ENCODE measurements at places on chromosomes 5 and 9.

- no peak for DNase-seq
Measured at GRCh38 chr9:70962761-70963440, 158.5 kb downstream of the TRPM3 start.

DNA sequence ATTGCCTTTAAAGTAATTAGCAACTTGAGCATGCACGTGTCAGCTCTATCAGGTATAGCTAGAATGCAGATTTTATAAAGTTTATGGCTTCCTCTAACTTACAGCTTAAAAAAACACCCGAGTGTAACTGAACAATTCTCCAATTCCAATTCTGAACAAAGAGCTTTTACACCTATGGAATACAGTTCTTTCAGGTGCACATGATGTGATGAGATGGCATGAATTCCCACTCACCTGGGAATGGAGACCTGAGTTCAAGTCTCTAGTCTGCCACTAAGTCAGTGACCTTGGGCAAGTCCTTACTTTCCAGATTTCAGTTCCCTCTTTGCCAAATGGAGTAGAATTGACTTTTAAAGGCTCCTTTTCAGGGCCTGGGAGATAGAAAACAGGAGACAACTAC, 1.8 kb downstream of the ZFAND5 start:
- DNase-seq: no peak

GRCh38 chr9:25658571-25658970, 19.7 kb downstream of the TUSC1 start:
- no peak for DNase-seq

- DNase-seq: no peak
Measured at GRCh38 chr9:138082918-138083636, 205.5 kb downstream of the CACNA1B start.

DNA sequence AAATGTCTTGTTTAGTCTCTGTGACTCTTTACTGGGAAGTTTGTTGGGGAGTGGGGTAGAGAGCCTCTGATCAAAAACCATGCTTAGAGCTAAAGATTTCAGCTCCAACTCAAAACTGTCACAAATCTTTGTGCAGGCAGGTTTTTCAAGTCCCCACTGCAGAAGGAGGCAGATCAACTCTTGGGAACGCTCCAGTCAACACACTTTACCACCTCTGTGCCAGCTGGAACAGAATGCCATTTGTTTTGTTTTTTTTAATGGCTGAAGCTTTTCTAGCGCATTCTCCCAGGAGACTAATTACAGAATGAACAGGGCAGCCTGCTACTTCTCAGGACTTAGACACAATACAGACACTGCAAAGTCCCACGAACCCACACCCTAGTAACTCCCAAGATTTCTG, 17.9 kb upstream of the LHX6 start:
- DNase-seq: no peak

- no peak for DNase-seq
Measured at GRCh38 chr5:44830951-44831350, 22.2 kb downstream of the MRPS30 start.

DNA sequence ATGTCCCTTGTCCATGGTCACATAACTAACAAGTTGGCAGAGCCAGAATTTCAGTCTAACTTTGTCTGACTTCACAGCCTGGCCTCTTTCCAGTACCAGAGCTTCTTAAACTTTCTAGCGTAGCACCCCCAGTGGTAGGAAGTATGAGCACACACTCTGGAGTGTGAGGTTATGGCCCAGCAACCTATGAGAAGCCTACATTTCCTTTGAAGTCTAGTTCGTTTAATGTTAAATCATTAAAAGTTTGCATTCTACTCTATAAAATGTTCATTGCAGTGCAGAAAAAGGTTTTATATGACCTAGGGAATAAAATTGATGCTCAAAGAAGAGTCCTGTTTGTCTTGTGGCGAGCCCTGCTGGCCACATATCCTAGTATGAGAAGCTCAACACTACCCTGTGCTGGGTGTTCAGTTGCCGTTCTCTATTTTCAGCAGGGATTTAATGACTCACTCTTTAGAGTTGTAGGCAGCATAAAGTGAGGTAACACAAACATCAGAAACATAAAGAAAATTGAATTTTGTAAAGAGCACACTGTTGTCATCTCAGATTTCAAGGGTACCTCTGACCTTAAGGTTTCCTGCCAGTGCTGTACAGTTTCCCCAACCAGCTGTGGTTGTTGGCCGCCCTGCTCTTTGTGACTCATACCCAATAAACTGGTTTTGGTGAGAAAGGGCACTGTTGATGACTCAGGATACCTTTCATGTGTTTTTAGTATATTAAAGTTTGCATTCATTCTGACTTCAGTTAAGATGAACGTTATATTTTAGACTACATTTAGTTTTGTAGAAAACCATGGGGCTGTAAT, 14.3 kb downstream of the MCCC2 start:
- DNase-seq: peak; percentile 73

DNA sequence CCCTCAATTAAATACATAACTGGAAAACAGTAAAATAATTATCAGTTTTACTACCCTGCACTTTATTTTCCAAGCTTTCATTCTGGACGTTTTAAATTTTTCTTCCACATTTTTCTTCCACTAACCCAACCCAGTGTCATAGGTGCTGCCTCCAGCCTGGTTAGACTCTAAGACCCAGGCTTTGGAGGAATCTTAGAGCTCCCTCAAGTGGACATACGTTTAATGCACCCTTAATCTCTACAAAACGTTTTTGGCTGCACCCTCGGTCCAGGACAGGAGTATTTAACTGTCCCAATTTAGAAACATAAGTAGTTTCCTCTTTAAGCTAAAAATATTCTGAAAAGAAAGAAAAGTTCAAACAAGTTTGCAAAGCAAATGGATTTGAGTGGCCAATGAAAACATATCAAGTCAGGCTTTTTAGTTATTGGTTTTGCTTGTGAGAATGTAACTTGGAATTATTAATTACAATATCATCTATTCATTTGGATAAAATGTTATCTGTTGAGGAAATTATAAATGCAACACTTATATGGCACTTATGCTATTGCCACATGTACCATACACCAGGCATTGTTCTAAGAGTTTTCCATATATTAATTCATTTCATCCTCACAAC, 38.9 kb downstream of the CDH6 start:
- no peak for DNase-seq

- DNase-seq: no peak
Measured at GRCh38 chr9:76895186-76895585, 10.7 kb downstream of the PRUNE2 start.

GRCh38 chr9:112809351-112809848, 58.8 kb downstream of the SNX30 start:
- no peak for DNase-seq

- no peak for DNase-seq
Measured at GRCh38 chr9:17472126-17472525, 106.7 kb upstream of the SH3GL2 start.

- no peak for DNase-seq
Measured at GRCh38 chr9:65444943-65445342, 159.9 kb upstream of the FOXD4L5 start.

- no peak for DNase-seq
Measured at GRCh38 chr9:105311306-105311705, 66.9 kb downstream of the SLC44A1 start.

DNA sequence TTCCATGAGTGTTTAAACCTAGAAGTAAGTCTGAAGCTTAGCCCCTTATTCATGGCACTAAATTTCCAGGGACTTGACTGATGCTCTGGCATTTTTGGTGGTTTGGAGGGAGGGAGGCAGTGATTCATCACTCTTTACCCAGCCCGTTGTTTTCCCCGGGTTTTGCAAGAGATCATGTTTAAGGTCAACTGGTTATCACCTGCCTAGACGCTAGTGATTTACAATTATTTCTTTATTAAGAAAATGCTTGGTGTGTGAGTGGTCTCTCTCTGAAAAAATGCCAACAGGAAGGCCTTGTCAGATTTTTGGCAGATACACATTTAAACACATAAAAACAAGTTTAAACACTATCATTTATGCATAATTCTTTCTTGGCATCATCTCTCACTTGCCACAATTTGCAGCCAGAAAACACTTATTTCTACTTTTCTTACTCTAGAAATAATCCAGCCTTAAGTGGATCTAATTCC, 737.9 kb upstream of the ZNF608 start:
- no peak for DNase-seq

DNA sequence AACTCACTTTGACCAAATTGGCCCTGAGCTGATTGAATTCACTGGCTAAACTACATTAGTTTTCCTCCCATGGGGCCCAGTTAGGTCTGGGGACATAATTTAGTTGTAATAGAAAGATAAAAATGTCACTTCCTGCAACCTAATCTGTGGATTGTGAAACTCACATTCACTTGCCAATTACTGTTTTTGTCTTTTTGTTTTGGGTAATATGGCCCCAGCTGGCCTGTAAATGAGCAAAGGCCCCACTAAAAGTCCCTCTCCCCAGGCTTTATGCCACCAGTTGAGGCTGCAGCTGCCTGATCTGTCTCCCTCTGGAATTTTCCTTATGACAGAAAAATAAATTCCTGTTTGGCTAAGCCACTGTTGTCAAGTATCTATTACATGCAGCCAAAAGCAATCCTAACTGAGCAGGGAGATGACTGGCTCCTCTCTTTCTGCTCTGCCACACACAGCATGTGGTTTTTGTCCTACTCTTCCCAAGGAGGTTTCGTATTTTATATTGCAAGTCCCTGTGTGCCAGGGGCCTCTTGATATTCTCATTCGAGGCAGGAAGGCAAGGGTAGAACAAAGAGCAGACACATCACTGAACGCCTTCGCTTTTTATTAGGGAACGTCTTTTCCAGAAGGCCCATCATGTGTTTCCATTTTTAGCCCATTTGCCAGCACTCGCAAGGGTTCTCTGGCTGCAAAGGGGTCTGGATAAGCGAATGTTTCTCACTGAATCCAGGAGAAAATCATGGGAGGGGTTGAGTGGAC, 24.1 kb upstream of the SLC25A48 start:
- no peak for DNase-seq

GRCh38 chr5:113250341-113250953, 184.3 kb downstream of the TSSK1B start:
- DNase-seq: no peak

- no peak for DNase-seq
Measured at GRCh38 chr5:69033690-69034089, 60.1 kb upstream of the SLC30A5 start.

DNA sequence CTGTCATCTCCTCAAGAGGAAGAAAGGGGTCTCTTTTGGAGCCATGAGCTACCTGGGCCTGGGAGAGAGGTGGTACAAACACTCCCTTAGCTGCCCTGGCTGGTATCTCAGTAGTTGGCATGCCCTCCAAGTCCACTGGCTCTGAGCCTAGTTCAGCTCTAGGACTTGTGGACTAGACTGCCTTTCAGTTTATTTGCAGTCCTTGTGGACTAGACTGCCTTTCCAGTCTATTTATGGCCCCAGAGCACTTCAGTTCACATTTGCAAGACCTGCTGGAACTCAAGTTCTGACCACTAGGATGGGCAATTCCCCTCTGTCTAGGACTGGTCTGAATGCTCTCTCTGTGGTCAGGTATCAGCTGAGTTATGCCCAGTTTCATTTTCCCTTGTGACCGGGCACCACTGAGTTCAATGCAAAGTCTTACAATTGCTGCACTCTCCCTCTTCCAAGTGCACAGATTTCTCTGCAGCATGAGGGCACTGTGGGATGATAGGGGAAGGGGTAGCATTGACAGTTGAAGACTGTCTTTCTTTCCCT, 1019.0 kb downstream of the TAF11L14 start:
- no peak for DNase-seq

- no peak for DNase-seq
Measured at GRCh38 chr9:22970434-22970975, 523.9 kb downstream of the DMRTA1 start.

DNA sequence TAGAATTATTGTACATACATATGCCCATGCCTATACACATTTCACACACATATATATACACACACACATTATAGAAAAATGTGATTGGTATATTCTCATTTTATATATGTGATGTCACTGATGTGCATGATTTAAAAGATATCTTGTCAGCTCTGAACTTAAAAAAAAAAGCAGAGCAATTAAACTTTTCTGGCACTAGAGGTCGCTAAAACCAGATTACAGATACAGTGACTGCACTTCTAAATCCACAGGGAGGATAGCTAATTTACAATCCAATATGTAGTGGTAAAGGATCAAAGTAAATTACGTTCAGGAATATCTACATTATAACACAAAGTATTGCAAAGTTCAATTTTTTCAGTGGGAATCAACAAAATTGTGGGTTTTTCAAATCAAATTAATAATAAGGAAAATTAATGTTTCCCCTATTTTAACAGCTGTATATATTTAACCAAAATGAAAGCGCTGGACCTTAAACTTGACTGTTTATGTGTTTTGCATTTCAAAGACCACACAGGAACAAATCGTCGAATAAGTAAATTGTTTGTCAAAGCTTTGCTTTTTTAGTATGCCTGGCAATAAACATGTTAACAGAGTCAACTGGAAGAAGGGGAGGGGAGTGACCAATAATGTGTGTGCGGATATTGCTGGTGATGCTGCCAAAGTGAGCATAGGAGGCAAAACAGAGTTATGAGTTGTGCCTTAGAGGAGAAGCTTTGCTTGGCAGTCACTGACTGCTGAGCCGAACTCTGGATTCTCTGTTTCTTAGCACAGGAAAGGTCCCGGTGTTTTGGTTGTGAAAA, 1201.4 kb upstream of the C9orf72 start:
- no peak for DNase-seq

DNA sequence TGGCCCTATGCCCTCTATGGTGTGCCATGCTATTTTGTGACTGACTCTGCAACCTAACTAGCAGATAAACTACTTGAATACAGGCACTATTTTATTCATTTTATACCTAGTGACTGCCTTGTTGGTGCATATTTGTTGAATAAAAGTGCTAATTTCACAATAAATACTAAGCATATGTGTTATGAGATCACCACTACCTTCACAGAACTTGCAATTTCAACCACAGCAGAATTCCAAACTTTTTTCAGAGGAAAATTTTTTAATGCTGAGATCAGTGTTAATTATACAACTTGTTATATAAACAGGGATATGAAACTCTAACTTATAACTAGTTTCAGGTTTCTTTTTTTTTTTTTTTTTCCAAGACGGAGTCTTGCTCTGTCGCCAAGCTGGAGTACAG, 94.8 kb downstream of the NR3C1 start:
- DNase-seq: no peak

GRCh38 chr9:126862104-126862761, 1.8 kb downstream of the ZBTB34 start:
- no peak for DNase-seq

GRCh38 chr9:135751501-135751900, 49.5 kb downstream of the KCNT1 start:
- DNase-seq: no peak

- no peak for DNase-seq
Measured at GRCh38 chr9:117703537-117703936, 666 bp upstream of the TLR4 start.

DNA sequence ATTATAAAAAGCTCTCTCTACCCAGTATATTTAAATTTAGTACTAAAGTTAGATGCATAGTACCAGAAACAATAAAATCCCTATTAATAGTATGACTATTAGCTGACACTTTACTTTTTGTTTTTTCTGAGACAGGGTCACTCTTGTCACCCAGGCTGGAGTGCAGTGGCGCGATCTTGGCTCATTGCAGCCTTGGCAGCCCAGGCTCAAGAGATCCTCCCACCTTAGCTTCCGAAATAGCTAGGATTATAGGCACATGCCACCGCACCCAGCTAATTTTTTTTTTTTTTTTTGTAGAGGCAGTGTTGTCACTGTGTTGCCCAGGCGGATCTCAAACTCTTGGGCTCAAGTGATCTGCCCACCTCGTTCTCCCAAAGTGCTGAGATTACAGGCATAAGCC, 8.0 kb downstream of the CCNG1 start:
- no peak for DNase-seq
